ENCODE measurements at places on chromosomes 7 and 10. TPM values are rescaled to one million over a fixed set of nuclear protein-coding genes. Genes with fewer than 3 reads are reported as not detected.

DNA sequence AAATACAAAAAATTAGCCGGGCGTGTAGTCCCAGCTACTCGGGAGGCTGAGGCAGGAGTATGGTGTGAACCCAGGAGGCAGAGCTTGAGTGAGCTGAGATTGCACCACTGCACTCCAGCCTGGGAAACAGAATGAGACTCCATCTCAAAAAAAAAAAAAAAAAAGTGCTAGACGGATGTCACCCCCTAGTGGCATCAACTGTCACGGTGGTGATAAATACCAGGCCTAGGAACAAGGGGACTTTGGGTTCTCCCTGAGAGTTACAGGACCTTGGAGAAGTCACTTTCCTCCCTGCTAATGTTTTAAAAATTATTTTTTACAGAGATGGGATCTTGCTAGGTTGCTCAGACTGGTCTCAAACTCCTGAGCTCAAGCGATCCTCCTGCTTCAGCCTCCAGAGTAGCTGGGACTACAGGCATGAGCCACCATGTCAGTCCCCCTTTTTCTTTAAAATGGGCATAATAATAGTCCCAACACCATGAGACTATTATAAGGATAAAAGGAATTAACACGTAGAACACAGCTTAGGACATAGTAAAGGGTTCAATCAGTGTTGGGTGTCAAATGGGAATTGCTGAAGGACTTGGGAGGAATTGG is 2.6 kb upstream of the TMEM130 start:
- peak; percentile 33 for DNase-seq

GRCh38 chr10:1136268-1136667 is 80.1 kb downstream of the WDR37 start:
- DNase-seq = no peak

The TAS2R3 gene
- total RNA-seq = not detected

DNA sequence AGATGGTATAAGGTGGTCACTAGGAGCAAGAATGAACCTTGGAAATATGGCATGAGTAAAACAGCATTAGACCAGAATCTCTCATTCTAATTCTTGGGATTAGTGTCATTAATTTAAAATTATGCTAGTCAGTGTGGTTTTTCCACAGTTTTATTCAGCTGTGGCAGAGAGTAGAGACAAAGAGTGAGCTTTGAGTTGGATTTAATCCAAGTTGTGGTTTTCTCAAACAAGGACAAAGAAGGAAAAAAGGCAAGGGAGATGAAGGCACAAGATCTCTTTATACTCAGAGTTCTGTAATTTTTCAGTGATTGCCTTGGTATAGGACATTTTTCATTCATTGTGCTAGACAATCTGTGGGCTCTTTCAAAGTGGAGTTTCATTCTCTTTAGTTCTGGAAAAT is 28.2 kb upstream of the AKAP9 start:
- DNase-seq = peak; percentile 37

GRCh38 chr7:25009257-25009656 is 29.3 kb upstream of the OSBPL3 start:
- peak; percentile 96 for DNase-seq

The CCDC172 gene
- total RNA-seq = not detected

- peak; percentile 96 for DNase-seq
Measured at GRCh38 chr10:44723619-44724325, 187.4 kb upstream of the TMEM72 start.

The SPDYE1 gene
- not detected for total RNA-seq

All from GM23248 (cell line).